ENCODE measurements at places on chromosomes 6 and 20.
A peak's percentile ranks its signal among the peaks of the same experiment; 100 is the strongest.

GRCh38 chr20:59508729-59509128 lies 95.6 kb upstream of the PHACTR3 start:
- DNase-seq, result no peak

DNA sequence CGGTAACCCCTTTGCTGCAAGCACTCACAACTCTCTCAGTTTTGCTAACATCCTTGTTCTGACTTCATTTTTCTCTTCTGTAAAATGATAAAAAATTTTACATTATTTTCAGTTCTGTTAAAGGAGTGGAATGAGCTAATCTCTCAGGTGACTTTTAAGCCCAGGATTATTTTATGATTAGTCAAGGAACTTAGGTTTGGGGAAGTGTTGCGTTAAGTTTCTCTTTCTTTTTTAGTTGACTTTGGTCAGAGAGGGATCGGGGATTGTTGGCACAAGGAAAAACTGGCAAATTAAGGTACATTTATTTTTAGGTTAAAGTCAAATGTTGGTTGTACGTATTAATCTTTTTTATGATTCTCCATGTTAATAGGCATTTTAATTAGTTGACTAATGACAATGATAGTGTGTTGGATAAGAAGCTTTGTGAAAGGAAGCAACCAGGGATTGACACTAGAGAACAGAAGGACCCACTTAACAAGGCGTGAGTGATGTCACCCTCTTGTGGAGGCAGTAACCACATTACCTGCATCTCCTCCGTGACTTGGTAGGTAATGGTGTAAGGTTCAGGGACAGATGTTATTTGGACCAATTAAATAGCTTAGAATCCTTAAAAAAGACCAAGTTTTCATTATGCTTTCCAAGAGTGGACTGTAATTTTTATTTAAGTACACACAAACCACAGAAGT lies 31.6 kb downstream of the CD83 start:
- DNase-seq, result no peak

DNA sequence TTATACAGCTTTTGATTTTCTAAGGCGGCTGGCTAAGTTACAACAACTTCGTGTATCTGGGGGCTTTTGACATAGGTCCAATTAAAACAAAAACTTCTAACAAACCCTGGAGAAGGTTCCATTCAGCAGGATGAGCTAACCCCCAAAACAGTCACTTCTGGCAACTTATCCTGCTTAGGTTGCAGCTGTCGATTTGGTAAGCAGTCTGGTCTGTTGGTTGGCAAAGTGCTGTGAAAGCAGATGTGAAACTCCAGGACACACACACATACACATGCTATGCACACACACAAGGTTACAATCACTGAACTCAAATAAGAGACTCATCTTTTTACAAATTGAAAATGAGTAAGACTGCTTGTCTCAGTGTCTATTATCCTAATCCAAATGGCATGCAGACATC lies 119.0 kb upstream of the STMND1 start:
- no peak for DNase-seq

GRCh38 chr6:86203044-86203443 lies 560.4 kb upstream of the SYNCRIP start:
- no peak for DNase-seq

DNA sequence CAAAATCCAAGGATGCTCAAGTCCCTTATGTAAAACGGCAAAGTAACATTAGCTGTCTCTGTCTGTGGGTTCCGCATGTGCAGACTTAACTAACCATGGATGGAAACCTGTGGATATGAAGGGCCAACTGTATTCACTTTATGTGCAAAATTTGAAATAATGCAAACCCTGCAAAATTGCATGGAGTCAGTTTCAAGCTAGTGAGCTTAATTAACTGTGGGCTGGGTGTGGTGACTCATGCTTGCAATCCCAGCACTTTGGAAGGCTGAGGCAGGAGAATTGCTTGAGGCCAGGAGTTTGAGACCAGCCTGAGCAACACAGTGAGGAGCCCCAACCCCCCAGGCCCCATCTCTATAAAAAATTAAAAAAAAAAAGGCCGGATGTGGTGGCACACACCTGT lies 81.4 kb downstream of the ANKS1A start:
- no peak for DNase-seq

- no peak for DNase-seq
These were observed 763 bp downstream of the C6orf47 start for GRCh38 chr6:31659649-31660380.

DNA sequence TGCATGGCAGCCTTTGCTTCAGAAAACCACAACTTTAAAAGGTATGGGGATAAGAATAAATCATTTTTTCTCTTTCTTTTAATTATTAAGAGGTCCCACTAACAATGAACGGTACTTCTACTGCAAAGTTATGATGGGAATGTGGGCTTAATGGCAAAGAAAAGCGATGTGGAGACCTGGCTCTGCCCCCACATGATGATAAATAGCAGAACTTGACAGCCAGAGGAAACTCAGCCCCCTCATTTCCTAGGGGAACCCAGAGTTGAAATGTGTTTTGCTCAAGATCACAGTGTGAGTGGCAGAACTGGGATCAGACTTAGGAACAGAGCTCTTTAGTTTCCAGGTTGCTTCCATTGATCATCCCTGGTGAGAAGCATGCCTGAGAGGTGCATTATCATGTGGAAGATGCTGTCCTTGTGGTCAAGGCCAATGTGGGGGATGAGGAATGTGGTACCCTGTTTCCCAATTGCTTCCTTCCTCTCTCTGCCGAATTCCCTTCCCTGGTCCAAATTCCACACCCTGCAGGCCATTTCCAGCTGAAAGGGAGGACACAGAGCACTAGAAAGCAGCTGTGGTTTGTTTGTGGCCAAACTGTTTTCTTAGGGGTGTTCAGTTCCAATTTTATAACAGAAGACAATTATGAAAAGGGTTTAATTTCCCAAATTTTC lies 66.0 kb downstream of the BACH2 start:
- no peak for DNase-seq

DNA sequence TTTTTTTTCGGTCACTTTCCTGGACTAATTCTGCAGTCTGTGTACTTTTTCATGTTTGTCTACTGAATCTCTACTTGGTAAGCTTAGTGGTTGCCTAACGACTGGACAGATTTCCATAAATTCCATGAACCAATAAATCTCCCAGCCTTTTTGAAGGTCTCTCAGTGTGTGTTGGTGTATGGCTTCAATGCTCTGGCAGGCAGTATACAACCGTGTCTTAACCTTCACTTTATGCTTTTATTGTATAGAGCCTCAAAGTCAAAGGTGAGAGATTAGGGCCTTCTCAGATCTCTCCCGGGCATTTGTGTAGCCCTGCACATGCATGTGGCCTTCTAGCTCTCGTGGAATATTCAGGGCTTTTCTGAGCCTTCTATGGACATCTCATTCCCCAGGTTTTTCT lies 14.3 kb upstream of the CMTR1 start:
- no peak for DNase-seq

DNA sequence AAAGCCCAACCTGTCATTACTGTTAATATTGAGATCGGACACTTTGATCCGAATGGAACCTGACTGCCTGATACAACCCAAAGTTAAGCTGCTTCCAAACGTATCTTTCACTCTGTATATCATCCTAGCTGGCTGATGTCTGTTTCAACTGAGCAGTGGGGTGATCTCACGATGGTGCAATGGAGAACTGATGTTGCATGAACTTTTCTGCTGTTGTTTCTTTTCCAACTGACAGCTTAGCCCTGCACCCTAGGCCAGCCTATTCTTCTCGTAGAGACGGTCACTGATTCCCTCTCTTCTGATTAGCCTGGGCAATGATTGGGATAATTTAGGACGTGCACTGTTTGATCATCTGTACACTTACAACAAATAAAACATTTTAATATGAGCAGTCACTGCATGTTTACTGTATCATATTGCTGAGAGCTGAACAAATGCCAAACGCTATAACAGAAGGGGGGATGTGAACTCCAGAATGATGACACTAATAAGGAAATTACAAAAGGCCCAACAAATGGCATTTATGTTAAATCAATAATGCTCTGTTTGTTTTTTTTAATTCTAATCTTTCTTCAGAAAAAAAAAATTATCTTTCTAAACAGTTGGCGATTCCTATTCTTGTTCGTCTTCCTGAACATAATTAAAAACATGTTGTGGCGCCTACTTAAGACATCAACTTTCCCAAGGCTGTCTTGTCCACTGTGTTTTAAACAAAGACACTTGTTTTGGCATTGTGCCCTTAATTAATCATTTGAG lies 184.8 kb downstream of the ZNF217 start:
- no peak for DNase-seq

- no peak for DNase-seq
These were observed 256.6 kb downstream of the EYS start for GRCh38 chr6:65450451-65450850.

DNA sequence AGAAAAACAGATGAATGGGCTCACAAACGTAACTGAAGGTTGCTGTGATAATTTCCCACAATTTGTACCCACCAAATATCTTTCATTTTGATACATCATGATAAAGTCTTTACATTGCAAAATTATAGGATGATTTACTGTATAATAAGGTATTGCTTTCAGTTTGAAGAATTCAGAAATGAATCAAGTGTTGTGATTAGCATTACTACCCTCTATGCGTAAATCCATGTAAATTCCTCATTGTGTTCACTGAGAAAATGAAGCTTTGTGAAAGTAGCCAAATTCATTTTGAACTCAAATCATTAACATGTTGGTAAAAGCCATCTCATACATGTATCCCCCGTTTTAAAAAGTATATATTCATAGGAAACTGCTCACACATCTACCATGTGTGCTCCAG lies 379.4 kb downstream of the ESR1 start:
- no peak for DNase-seq

DNA sequence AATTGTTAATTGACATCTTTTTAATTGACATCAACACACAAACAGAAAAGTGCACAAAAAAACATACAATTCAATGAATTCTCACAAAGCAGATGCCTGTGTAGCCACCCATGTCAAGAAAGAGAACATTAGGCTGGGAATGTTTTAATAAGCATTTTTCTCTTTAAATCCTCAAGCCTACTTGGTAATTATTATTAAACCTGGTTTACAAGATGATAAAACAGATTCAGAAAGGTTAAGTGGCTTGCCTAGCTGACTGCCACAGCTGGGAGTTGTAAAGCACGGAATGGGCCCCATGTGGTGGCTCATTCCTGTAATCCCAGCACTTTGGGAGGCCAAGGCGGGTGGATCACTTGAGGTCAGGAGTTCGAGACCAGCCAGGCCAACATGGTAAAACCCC lies 90.0 kb upstream of the AKAP12 start:
- no peak for DNase-seq

- no peak for DNase-seq
These were observed 39.4 kb upstream of the TGM6 start for GRCh38 chr20:2341336-2341735.

GRCh38 chr6:125307964-125308615 lies 6.3 kb upstream of the HDDC2 start:
- no peak for DNase-seq

- peak; percentile 66 for DNase-seq
These were observed 88.5 kb downstream of the LY86 start for GRCh38 chr6:6676910-6677441.

- DNase-seq, result no peak
These were observed 238.2 kb downstream of the SYNE1 start for GRCh38 chr6:152398993-152399392.

DNA sequence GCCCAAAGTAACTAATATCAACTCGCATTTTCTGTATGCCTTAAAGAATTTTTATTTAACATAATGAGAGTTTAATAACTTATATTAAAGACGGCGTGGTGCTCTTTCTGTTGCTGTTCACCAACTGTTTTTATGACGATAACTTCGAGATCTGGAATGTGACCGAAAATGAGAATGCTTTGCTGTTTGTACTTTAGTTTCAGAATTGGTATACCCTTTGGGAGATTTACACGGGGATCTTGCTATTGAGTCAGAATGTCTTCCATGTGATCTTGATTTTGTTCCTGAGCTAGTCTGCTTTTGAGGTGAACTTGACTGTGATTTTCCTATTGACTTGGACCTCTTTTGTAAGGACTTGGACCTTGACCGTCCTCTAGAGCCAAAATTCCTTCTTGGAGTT lies 17.9 kb downstream of the PNRC1 start:
- no peak for DNase-seq

GRCh38 chr6:20154753-20155152 lies 57.5 kb downstream of the MBOAT1 start:
- DNase-seq, result no peak

GRCh38 chr6:149924933-149925252 lies 2.0 kb upstream of the RAET1G start:
- DNase-seq, result no peak

DNA sequence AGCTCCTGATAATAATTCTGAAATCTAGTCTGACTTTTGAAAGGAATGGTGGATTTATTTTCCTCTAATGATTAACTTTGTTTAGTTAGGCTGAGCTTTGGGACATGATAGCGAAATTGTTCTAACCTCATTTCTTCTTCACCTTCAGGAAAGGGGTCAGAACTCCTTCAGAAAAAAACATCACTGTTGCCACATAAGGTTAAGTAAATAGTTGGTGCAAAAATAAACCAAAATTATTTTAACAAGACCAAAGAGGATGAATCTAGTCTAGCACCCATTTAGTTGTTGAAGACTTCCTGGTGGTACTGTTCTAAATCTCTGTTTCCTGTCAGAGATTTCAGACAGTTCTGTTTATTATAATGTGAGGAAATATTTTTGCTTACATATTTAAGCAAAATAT lies 379.8 kb downstream of the UTRN start:
- DNase-seq, result no peak

DNA sequence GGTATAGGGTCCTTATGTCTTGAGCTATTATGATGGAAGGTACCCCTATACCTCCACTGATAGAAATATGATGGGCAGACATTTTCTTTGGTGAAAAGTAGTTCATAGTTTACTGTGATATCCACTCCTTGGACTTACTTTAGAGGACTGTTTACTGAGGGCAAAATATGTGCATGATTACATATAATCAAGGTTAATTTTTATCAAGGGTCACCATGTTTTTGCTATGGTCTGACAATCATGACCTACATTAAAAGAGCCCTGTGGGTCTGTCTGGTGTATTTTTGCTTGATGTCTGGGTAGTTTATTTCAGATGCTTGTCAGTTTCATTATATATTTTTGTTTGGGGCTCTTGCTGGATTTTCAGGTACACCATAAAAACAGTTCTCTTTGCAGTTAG lies 40.1 kb downstream of the CDKAL1 start:
- DNase-seq, result no peak

DNA sequence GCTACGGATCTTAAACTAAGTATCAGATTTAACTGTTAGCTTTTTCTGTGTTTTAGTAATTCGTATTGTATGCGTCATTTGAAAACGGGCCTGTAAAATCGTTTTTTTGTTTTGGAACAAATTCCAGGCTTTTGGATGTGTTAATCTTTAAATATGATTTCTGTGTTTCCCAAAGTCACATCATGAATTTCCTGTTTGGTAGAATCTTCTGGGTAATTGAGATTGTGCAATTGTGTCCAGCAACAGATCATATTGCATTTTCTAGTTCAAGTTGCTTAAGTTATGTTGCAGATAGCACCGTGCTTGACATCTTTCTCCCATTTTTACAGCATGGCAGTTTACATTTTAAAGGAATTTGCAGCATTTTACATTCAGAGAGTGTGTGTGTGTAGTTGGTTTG lies 1.9 kb downstream of the MAPK14 start:
- no peak for DNase-seq

DNA sequence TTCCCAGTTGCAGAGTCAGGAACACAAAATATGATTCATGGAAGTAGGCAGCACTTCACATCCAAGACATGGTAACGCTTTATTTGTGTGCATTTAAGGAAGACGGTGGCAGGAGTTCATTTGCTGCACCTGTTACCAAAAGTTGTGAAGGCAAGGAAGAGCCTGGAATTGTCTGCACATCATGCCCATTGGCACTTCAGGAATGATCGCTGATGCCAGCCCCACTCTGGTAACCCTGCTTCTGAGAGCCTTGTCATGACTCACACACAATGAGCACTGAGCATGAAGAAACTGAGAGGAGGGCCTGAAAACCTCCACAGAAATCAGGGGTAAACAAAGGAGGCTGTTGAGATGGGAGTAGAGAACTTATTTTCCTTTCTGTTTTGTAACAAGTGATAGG lies 181.1 kb downstream of the RPS12 start:
- DNase-seq, result no peak

All from kidney capillary endothelial cell (primary cell).